DMS53 (cell line): ENCODE measurements at places on chromosomes 4 and X.
A peak's percentile ranks its signal among the peaks of the same experiment; 100 is the strongest.

GRCh38 chrX:45309096-45309495, 108.4 kb upstream of the DIPK2B start:
- no peak for DNase-seq

DNA sequence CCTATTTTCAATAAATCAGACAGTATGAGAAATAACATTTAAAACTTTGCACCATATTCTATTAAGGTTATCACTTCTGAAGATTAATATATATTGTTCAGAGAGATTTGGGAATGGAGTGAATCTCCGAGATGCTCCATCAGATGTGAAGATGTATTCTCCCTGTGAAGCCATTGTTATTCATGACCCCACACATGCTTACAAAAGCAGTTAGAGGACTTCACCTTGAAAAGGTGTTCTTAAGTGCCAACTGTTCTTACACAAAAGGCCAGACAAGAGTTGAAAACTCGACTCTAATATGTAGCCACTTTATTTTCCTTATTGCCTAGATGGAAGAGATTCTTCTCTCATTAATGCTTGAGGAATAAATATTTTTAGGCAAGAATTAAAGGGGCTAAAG, 54.3 kb upstream of the NEIL3 start:
- DNase-seq = no peak

DNA sequence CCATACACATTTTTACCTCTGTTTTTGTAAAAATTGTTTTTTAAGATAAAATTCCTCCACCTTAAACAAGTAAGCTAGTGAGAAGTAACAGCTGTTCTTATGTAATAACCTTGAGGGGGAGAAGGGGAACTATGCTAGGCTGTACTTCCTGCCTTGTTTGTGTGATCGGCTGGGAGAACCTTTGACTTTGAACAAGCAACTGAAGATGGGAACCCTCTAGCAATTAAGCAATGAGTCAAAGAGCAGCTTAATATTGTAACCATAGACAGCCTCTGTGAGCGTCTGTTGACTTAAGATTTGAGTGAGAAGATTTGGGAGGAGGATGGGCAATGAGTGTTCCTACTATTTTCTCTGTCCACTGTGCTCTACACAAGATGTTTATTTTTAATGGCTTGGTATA, 135.1 kb downstream of the SCLT1 start:
- DNase-seq = no peak

- DNase-seq = no peak
Observed at GRCh38 chr4:86935566-86935852, 698 bp downstream of the AFF1 start.

DNA sequence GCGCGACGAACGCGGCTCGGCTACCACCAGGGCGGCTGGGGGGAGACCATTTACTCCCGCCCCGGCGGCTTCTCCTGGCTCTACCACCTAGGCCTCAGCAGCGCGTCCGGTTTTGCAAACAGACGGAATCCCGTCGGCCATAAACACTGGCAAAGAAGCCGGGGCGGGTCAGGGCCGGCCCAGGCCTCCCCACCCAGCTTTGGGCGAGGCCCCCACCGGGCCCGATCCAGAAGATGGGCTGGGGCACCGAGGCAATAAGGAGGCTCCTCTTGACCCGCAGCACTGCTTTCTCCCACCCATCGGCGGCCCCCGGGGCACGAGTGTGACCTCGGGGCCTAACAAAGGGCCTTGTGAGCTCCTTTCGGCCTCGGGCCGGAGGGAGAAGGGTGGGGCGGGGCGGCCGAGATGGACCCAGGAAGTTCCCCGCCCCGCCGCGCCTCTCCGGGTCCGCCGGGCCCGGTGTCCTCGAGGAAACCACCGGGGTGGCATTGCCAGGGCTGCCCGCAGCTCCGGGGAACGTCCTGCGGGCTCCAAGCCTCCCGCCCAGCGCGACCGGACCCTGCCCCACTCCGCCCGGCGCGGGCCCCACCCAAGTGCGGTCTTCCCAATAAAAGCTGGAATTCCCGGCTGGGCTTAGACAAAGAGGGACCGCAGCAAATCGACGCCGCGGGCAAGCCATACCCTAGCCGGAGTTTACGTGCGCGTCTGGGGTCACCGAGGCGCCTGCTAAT, 5.9 kb downstream of the BCOR start:
- no peak for DNase-seq

DNA sequence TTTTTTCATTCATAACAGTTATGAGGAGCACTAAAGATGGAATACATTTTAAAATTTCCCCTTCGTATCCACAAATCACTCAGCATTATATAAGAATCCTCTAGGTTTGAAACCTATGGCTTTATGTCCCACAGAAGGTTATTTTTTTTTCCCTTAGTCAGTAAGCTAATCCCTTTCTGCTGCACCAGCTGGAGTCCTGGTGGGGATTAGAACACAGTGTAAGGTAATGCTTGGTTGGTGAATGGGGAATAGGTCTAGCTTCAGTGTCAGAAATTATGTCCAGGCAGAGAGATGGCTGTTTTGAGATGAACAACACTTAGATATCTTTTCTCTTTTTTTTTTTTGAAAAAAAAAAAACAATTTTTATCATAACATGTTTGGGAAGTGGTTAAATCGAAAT, 116.6 kb downstream of the RASGEF1B start:
- no peak for DNase-seq

GRCh38 chr4:88809576-88810219, 112.1 kb upstream of the NAP1L5 start:
- DNase-seq = no peak

DNA sequence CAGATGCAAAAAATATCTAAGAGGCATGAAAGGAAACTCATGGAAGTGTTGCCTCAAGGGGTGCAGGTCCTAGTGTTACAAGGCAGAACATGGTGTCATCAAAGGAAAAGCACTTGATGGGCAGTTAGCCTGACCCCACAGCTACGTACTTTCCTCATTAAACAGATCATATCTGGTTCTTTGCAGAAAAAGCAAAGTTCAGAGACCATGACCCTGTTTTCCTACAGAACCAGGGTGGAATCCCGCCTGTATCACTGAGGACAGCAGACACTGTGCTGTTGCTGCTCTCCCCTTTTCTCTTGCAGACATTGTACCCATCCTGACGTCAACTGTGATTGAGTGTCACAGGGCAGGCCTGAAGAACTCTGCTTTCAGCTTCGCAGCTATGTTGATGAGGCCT, 91.7 kb downstream of the RFC1 start:
- no peak for DNase-seq

DNA sequence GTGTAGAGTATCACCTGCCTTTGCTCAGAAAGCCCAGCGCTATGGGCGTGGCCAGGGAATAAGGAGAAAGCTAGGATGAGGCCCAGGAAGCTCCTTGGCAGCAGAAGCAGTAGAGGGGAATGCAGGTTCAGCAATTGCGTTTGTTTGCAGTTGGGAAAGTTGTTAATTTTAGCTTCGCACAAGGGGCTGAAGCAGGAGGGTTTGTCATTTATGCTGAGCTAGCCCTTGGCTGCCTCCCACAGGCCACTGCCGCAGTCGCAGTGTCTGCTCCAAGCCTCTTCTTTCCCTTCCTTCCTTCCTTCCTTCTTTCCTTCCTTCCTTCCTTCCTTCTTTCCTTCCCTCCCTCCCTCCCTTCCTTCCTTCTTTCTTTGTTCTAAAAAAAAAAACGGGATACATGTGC, 21.5 kb downstream of the FRMPD3 start:
- DNase-seq = peak; percentile 4

GRCh38 chr4:178752954-178753525, 1310.8 kb upstream of the AGA start:
- no peak for DNase-seq

DNA sequence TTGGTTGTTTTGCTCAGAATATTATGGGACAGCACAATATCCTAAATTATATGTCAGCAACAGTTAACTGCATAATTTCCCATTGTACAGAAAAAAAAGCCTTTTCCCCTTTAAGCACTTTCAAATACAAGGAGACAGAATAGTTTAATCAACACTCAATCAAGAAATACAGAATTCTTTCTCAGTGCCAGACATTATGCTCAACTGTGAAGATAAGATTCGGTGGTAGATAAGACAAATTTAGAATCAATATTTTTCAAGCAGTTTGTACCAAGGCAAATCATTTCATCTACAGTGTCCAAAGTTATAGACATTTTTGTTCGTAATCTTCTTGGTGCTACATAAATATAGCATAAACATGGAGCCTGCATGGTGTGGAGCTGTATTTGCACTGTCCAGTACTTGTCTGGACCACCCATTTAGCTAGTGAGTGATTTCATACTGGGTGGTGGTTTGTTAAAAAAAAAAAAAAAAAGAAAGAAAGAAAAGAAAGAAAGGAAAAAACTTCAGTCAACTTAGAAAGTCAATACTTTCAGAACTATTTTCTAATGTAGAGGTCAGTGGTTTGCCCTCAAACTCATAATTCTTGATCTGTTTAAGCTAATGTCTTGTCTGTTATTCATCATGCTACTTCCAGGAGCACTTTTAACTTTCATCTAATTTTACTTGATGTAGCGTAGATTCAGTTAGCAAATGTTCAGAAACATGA, 522.9 kb downstream of the FAT4 start:
- DNase-seq = no peak

- peak; percentile 71 for DNase-seq
Observed at GRCh38 chr4:98261405-98262291, 464 bp downstream of the RAP1GDS1 start.

DNA sequence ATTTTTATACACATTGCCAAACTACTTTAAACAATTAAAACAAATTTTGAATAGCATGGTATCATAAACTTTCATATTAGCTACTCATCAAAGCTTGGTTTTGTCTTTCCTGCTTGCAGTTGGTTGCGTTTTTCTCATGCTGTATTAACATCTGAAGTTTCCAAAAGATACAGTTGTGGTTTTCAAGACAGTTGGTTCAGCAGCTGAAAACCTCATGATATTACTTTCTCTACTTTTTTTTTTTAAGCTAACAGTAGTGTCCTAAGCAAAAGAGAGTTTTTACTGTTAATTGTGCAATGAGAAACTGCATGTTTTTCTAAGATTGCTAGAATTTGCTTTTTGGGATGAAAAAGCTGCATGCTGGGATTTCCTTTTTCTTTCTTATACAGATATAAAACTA, 15.2 kb downstream of the RUFY3 start:
- no peak for DNase-seq

- no peak for DNase-seq
Observed at GRCh38 chr4:2339458-2340271, 77.8 kb upstream of the MXD4 start.

GRCh38 chrX:99142745-99143144, 1267.3 kb downstream of the PCDH19 start:
- peak; percentile 31 for DNase-seq
